NCI-H187 (cell line): ENCODE measurements at places on chromosomes 6 and 20.

GRCh38 chr6:4965562-4966389, 38.1 kb downstream of the RPP40 start:
- DNase-seq: no peak

DNA sequence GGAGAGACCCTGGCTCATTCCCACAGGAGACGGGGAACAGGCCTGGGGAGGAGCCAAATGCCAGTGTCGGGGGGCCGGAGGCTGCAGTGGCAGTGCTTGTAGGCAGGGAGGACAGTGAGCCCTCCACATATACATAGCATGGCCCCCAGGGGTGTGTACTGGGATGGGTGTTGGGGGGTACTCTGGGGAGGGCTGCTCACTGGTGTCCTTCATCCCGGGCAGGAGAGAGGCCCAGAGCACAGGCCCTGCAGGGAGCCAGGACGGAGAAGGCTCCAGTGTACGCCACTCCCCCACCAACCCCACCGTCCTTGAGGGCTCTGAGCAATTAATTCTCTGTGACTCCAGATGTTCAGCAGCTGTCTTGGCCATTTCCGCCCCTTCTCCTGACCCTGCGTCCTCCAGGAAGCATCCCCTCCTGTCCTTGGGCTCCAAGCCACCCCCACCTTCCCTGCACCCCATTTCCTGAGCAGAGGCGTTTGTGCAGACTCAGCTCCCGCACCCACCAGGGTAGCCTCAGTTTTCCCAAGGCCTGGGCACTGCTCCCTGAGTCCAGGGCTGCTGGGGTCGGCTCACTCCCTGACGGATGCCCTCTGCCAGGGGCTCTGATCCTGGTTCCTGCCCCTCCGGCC, 3.4 kb upstream of the ABHD16B start:
- DNase-seq: no peak

- no peak for DNase-seq
Measured at GRCh38 chr6:21383450-21384085, 210.0 kb upstream of the SOX4 start.

DNA sequence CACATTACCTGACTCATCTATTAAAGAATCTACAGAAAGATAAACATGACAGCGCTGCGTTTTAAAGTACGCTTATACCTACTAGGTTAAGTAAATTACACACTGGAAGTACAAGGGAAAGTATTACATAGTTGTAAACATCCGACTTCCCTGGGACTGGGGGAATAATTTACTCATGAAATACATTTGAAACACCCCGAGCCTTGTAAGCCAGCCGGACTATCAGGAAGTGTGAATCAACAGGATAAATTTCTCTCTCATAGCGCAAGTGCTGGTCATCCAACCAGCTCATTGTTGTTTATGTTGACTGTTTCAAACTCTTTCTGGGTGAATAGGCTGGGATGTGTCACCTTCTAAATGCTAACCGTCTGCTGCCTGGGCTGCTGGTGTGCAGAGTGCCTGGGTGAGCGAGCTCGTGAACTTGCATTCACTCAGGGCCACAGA, 4.9 kb downstream of the BMP6 start:
- no peak for DNase-seq

DNA sequence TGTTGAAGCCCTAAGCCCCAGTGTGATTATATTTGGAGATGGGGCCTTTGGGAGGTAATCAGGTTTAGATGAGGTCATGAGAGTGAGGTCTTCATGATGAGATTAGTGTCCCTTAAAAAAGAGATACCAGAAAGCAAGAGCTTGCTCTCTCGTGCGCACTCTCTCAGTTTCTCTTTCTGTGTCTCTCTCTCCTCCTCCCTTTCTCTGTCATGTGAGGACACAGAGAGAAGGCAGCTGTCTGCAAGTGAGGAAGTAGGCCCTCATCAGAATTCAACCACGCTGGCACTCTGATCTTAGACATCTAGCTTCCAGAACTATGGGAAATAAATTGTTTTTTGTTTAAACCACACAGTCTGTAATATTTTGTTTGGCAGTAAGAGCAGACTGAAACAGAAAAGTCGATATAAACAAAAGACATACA, 180.5 kb downstream of the IBTK start:
- DNase-seq: no peak

DNA sequence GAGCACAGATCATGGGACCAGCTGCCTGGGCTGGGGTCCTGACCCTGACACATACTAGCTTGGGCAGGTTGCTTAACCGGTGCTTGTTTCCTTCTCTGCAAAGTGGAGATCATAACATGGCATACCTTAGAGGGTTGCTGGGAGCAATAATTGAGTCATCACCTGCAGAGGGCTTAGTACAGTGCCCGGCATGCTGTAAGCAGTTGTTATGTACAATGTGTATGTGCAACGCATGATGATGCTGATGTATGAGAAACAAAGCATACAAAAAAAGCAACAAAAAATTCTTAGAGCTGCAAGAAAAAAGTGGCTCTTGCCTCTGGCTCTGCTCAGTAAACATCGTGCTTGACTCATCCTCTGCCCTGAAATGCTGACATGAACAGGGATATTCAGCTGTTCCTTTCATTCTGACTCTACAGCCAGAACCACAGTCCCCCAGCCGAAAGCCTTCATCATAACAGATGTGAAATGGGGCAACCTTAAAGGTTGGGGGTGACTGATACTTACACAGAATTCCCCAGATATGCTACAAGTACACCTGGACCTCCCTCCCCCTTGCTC, 91.7 kb downstream of the CLIC5 start:
- DNase-seq: no peak

DNA sequence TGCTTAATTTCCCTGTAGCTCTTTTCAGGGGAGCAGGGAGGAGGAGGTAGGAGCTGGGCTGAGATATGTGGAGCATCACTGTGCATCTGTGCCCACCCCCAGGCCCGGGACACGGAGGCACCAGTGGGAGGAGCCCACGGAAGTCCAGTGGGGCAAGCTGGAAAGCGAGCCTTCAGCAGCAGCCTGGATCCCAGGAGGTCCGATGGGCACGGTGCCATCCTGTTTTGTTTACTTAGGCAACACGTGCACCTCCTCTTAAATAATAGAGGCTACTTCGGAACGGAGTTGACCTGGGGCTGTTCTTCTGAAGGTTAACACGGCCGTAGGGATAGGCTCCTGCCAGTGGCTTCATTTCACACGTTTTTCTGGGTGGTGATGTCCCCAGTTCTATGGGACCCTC, 51.6 kb downstream of the CDH4 start:
- DNase-seq: peak; percentile 34

DNA sequence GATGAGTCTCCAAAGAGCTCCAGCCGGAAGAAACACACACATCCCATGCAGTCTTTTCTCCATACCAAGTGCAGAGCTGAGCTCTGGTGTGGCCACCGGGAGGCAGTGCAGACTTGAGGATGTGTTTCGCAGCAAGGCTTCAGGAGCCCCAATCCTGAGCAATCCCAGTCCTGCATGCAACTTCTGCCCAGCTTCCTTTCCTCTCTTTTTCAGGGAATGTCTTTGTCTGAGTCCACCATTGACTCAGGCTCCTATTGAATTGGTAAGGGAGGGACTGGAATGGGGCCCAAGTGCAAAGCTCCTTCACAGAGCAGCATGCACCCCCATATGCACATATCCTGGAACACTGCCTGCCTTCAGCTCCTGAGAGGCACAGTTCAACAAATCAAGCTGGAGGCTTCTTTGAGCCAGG, 50.5 kb upstream of the ASIP start:
- DNase-seq: peak; percentile 19

DNA sequence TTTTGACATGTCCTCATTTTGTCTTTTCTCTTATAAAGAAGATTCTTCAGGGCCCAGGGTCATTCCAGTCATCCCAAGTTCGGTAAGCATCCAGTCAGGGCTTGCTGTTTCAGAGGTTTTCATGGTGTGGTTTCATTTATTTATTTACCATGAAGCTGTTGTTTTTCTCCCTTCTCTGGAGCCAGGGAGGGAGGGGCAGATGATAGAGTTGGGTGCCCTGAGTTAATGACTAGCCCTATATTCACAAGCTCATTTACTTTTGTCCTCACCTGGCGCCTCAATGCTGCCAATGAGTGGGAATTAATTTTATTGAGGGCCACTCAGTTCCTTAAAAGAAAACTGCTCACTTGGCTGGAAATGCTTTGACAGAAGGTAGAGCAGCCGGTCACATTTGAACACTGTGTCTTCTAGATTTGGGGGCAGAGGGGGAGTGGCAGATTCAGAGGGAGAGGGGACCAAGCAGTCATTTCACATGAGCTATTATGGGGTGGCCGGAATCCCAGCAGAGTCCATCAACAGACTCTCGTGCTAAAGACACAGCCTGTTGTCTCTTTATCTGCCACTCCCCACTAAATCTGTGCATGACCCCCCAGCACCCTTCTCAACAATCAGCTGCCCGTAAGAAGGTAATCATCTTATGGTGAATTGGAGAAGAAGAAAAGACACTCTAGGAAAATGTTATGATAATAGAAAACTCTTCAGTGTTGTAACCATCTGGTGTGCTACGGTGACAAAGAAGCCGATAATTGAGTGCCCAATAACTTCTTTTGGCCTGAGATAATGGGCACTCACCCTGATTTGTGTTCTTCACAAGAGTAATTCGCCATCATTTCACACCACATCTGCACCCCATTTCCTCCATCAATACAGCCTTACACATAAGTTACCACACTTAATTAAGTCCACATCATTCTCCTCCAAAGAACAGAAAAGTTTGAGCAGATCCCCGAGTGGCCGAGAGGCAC, 573.5 kb upstream of the JAG1 start:
- no peak for DNase-seq

DNA sequence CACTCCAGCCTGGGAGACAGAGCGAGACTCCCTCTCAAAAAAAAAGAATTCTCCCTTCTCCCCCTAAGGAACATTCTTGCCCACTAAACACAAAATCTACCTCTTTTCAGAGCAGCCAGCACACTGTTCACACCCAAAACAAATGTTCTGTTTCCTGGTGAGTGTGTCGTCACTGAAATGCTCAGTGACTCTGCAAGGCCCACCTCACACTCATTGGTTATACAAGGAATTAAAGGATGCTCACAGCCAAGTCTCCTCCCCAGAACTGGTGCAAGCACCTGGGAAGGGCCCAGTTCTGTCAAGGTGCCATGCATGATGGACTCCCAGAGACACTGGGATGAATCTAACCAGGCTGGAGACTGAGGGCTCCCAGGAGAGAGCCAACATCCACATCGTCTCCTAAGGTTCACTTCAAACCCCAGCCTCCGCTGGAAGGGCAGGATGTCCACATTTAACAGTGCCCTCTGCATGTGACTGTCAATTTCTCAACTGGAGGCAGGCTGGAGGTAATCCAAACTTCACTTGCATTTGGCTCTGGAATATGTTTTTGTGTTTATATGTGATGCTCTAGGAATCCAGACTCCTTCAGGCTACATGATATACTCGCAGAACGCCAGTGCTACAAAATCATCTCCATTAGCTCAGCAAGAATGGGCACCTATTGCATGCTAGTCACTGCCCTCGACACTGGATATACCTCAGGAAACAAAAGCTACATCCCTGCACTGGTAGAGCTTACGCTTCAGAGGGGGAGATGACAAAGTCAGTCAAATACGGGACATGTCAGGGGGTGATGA, 7.1 kb downstream of the RRBP1 start:
- no peak for DNase-seq

DNA sequence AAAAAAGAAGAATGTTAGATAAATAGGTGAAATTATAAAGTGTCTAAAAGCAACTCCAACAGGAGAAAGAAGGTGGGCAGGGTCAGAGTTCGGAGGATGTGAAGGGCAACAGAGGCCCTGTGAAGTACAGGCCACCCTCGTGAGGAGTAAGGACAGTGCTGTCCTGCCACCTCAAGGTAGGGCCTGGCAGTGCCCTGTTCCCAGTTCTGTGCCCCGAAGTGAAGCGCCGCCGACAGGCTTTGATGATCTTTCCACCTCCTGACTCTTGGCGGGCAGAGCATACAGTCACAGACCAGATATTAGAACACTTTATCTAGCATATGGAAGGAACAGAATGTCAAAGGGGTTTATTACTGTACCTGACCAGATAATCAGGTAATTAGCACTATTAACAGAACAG, 75.8 kb downstream of the GJA10 start:
- DNase-seq: no peak

DNA sequence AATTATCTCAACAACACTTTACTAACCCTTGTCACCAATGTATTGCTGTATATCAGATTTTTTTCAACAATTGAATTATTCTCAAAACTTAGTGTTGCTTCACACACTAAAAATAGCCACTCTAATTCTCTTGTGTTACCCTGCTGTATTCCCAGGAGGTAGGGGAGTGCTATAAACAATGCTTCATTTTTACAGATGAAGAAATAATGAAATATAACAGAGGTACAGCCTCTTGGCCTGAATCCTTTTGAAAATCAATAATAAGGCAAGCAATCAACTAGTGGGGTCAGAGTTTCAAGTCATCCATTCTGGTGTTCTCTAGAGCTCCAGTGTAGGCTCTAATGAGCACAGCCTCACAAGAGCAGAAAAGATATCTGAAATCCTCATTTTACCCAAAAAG, 10.9 kb downstream of the HIVEP2 start:
- DNase-seq: no peak

DNA sequence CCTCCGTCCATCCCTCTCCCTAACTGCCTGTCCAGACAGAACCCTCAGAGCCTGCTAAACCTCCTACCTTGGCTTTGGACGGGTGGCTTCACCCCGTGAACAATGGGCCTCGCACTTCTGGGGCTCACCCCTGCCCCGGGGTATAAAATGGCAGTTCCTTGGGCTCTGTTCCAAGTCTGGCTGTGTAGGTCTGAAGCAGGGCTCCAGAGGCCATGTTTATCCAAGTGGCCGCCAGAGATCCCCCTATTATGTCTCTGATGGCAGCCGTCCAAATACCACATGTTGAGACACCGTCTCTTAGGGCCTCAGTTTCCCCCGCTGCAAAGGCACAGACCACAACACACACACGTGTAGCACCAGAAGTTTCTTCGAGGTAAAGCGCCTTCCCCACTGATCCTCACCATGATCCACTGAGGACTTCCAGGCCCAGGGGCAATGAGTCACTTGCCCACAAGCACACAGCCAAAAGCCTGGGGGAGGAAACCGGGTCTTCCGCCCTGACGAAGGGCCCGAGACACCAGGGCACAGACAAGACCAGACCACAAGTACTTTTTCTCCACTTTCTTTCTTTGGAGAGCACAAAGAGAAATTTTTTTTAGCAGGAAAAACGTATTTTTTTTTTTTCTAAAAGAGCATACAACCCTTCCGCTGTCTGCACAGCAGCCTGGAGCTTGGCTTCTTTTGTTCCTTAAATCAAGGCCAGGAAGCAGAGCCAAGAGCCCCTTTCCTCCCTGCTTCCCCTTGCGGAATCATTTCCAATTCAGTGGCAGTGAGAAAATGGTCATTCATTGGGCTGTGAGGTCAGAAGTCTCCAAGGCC, 11.8 kb downstream of the CPNE5 start:
- DNase-seq: no peak
